Endothelial cell of umbilical vein (primary cell): ENCODE measurements at places on chromosomes 6 and 20. TPM values are rescaled to one million over a fixed set of nuclear protein-coding genes. Genes with fewer than 3 reads are reported as not detected.

Gene MUCL3
- total RNA-seq: not detected in 2 replicates

Gene C20orf144
- not detected in 2 replicates for total RNA-seq

Gene PI3
- not detected in 2 replicates for total RNA-seq

Gene CCN2
- 2,488 and 2,886 TPM in 2 replicates for total RNA-seq

Gene VGLL2
- not detected in 2 replicates for total RNA-seq

Gene ABCC10
- total RNA-seq: 34.8 and 37.9 TPM in 2 replicates

Gene HLA-A
- total RNA-seq: 153 and 294 TPM in 2 replicates

Gene TUBB2B
- total RNA-seq: 3.6 and 8.3 TPM in 2 replicates

Gene F13A1
- total RNA-seq: not detected in 2 replicates

Gene MATN4
- total RNA-seq: 0.14 TPM in 1 of 2 replicates, not detected in the other

Gene BTN1A1
- not detected in 2 replicates for total RNA-seq

Gene FOXS1
- not detected in 2 replicates for total RNA-seq

Gene CYP39A1
- not detected in 2 replicates for total RNA-seq

Gene MAS1
- not detected in 2 replicates for total RNA-seq

Gene TCF21
- total RNA-seq: not detected in 2 replicates

Gene GSTA3
- total RNA-seq: not detected in 2 replicates

Gene SLC16A10
- not detected in 2 replicates for total RNA-seq
